Vagina (tissue), 2 donors: ENCODE measurements at places on chromosomes 6 and 20. TPM values are rescaled to one million over a fixed set of nuclear protein-coding genes. Genes with fewer than 3 reads are reported as not detected.

GRCh38 chr20:1280195-1281102 lies 14.4 kb downstream of the SNPH start:
- DNase-seq: no peak

GRCh38 chr6:7390226-7390878 lies 744 bp downstream of the RIOK1 start:
- no peak for DNase-seq

DNA sequence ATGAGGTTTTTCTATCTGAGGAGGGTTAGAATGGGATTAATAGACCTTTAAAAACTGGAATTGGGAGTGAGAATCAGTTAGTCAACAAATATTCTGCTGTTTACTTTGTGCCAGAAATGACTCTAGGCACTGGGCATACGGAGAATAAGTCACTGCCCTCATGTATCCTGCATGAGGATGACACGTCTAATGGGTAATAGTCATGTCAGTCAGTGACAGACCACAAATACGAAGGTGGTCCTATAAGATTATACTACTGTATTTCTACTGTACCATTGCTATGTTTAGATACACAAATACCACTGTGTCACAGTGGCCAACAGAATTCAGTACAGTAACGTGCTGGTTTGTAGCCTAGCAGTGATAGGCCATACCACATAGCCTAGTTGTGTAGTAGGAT lies 30.7 kb downstream of the ZFAND3 start:
- no peak for DNase-seq

DNA sequence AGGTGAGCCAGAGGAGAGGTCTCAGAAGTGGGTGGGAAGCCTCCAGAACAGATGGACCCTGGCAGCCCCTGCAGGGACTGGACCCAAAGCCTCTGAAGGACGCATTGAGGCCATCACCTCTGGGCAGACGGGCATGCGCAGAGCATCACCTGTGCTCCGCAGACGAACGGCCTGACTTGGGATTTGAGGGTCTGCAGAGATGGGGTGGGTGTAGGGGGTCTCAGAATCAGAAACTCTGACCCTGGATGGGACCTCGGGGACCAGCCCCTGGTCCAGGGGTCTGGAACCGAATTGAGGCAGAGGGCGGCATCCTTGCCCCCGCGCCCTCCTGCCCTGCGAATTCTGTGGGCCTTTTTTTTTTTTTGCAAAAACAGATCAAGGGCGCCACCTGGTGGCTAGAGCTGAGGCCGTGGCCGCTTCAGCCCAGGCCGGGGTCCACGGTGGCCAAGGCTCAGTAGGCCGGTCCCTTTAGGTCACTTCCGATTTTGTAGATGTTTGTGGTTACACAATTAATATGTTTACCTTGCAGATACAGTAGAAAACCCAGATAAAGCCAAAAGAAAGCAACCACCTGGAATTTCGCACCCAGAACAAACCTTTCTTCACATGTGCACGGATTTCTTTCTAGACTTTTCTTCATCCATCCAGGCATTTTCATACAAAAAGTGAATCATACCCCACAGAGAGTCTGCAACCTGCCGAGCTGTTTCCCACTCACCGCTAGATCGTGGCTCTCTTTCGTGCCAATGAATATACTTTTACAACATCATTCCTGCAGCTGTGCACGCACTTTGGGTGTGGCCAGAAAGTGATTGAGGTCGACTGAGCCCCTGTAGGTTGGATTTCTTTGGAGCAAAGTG lies 25.9 kb downstream of the ZBP1 start:
- DNase-seq: no peak

GRCh38 chr6:144528743-144529425 lies 243.7 kb downstream of the UTRN start:
- DNase-seq: no peak

DNA sequence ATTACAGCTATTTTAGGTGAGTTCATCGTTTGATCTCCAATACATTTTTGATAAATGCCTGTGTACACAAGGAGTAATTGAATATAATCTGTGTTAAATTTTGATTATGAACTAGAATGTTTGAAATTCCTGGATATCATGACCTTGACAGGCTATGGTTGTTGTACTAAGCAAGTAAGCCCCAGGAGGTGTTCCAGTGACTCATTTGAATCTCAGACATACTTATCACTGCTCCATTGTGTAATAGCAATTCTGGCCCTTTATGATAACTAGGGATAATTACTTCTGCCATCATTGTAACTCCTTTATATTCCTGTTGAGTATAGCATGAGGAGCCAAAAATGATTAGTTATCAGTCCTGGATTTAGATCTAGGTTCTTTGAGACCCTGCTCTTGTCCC lies 1424.6 kb upstream of the ADGRB3 start:
- no peak for DNase-seq

GRCh38 chr20:38387953-38388352 lies 41.7 kb downstream of the LBP start:
- no peak for DNase-seq

DNA sequence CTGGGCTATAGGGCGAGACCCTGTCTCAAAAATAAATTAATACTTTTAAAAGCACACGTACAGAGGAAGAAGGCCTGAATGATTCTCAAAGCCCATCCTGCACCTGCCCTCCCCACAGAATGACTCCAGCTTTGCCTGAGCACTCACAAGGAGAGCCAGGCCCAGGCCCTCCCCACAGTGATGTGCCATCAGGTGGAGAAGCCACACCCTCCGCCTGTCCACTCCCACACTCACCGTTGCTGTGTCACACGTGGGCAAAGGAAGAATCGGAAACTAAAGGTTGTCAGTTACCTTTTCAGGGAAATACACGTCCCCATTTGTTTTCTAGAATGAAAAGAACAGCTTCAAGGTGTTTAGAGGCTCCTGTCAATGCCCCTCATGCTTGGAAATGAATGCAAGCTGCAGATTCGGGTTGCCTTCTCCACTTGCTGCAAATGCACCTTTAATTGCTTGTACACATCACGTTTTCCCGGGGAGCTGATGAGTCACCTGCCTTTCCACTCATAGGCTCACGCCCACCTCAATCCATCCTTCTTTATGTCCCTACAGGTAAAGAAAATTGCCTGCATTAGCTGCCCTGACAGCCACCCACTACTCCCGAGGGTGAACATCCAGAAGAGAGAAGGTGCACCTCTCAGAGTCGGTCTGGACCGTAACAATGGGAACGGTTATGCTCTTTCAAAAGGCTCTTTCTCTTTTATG lies 45.5 kb upstream of the AFDN start:
- no peak for DNase-seq

DNA sequence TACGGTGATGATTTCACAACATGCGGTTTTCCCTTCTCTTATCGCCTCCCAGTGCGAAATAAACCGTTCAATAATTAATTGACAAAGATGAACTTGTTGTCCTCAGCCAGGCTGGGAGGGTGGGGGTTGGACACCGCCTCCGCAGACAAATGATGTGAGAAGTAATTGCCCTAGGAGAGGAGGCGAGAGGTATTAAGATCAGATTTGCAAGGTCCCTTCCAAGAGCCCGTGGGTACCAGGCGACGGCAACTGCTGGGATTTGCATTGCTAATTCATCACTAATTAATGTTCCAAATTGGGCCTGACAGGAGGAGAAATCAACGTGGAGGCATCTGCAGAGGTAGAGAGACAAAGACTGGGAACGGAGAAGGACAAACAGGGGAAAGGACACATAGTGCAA lies 90.2 kb upstream of the CCDC167 start:
- DNase-seq: no peak

- peak; percentile 72 for DNase-seq
These were observed 53.7 kb downstream of the CPXM1 start for GRCh38 chr20:2746636-2747265.

GRCh38 chr6:71287038-71287437 lies 1.6 kb upstream of the OGFRL1 start:
- DNase-seq: no peak

Gene TRIM31
- total RNA-seq: not detected
